ENCODE measurements at places on chromosomes 6 and 20.
A peak's percentile ranks its signal among the peaks of the same experiment; 100 is the strongest.

DNA sequence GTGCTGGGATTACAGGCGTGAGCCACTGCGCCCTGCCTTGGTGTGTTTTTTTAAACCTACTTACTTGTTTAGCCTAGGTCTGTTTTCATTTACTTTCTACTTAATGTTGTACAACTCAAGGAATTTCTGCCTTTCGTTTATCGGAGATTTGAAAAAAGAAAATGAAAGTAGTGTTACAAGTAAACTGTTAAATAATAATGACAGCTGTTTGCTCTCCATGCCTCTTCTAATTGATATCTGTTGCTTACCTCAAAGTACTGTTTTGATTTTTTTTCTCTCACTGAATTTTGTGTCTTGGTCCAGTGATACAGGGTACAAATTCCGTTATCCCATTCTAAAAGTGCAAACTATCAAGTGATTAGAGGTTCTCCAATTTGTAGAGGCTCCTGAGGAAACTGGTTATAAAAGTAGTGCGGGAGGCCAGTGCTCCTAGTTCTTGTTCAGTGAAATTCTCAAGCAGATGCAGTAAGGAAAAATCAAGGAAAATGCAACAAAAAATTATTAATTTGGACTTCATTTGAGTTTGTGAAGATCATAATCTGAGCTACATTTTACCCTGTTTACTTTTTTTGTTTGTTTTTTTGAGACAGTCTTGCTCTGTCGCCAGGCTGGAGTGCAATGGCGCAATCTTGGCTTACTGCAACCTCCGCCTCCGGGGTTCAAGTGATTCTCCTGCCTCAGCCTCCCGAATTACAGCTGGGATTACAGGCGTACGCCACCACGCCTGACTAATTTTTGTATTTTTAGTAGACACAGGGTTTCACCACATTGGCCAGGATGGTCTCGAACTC lies 2.2 kb downstream of the UBR2 start:
- DNase-seq = no peak

DNA sequence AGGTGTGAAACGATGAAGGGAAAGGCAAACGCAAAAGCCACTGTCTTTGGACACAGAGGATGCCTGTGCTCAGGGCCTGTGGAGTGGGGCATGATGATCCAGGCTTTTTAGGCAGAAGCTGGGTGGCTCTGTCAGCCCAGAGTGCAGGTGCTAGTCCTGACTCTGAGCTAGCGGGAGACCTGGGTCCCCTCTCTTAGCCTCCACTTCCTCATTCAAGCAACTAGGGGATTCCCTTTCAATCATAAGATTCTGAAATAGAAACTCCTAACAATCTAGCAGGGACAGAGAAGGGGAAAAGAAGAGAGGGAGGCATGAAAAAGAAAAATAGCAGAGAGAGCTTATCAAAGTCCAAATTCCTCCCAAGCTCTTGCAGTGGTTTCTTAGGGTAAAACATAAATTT lies 7.6 kb upstream of the HIVEP2 start:
- DNase-seq = peak; percentile 39

DNA sequence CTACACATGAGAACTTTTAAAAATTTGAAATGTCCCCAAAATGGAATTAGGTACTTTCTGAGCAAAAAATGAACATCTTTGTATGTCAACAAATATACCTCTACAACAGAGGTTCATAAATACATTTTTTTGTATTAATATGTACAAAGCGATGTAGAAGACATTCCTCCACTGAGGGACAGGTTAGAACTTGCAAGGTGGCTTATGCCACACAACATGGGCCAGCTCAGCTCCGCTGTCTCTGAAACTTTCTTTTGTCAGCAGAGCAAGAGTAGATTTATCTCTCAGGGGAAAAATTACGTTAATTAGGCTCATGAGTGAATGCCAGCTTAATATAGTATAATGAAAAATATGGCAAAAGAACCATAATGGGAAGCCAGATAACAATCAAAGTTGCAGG lies 10.6 kb upstream of the TMEM242 start:
- no peak for DNase-seq

DNA sequence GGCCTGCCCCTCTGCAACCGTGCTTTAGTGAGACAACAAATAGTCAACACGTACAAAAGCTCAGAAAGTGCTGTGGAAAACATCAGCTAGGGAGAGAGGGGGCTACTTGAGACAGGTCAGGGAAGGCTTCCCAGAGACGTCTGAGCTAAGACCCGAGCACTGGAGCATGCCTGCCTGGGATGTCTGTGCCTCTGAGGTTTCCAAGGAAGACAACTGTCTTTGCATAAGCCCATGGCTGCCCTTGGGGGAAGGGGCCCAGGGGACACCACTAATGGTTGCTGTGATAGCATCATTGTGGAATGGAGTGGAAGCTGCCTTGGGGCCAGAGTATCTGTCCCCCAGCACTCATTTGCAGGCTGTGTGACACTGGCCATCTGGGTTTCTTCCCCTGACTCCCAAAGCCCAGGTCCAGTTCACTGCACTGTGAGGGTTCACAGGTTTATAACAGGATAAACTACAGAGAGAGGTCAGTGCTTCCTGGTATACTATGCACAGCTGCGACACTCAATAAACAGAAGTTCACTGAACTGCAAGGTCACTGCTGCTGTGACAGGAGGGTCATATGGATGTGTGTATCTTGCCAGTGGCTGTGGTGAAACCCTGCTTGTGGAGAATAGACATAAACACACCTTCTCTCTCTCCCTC lies 1.5 kb upstream of the ARFGEF2 start:
- DNase-seq = no peak

- DNase-seq = no peak
Measured at GRCh38 chr6:109961611-109962041, 16.5 kb upstream of the GPR6 start.

GRCh38 chr6:136964398-136964797 lies 42.3 kb downstream of the SLC35D3 start:
- DNase-seq = no peak

GRCh38 chr20:43748274-43748673 lies 21.5 kb upstream of the GTSF1L start:
- DNase-seq = no peak

DNA sequence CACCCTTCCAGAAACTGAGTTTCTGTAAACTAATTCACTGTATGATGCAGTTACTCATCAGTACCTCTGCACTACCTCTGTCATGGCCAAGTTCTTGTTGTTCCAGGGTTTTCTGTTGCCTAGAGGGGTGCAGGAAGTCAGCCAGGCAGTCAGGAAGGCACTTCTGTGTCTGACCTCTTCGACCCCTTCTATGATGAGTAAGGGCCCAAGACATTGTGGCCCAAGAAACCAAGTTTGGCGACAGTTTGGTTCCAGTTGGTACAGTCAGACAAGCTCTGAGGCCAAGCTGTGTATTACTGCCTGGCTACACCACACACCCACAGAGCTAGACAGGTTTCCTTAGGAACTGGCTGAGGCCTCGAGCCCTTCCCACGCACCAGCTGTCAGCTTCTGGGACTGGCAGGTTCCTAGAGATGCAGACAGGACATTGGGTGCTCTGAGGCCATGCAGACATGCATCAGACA lies 41.2 kb downstream of the TRAF3IP2 start:
- no peak for DNase-seq

GRCh38 chr6:12009180-12009685 lies 2.9 kb upstream of the HIVEP1 start:
- DNase-seq = no peak

DNA sequence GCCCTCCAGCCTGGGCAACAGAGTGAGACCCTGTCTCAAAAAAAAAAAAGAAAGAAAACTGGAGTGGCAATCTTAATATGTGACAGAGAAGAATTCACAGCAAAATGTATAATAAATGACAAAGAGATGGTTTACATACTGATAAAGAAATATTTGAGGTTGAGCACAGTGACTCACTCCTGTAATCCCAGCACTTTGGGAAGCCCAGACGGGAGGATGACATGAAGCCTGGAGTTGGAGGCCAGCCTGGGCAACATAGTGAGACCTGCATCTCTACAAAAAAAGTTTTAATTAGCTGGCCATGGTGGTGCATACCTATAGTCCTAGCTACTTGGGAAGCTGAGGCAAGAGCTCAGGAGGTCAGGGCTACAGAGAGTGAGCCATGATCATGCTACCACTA lies 12.4 kb upstream of the DEFB118 start:
- DNase-seq = no peak

DNA sequence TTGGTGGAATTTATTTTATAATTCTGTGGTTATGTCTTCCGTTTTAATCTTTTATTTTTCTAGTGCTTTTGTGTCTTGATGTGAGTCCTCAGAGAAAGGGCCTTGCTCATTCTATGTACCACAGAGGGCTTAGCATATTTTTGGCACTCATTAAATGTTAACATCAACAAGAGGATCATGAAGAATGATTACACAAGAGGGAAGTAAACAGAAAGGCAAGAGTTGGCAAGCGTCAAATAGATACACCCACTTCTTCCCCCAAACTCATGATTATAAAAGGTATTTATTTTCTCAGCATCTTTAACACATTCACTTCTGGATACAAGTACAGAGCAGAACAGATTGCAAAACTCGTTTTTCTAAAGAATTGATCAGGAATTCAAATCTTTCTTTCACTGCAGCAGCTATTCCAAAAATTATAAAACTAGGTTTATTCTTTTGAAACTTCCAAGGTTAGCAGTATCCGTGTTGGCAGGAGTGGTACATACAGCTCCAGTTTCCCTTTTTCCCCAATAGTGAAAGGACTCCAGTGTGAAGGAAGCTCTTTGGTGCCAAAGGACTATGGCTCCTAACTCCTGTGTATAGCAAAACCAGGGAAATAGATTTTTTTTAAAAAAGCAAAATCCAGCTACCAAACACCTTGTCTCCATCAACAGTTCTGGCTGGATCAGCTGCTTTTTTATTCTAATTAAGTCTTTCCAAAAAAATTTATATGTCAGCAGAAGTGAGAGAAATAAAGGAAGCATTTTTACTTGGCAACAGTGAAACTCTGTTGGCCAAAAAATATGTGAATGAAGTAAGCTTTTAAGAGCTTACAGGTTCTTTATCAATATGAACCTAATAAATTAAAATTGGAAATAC lies 221.9 kb downstream of the ADGRG6 start:
- DNase-seq = no peak

DNA sequence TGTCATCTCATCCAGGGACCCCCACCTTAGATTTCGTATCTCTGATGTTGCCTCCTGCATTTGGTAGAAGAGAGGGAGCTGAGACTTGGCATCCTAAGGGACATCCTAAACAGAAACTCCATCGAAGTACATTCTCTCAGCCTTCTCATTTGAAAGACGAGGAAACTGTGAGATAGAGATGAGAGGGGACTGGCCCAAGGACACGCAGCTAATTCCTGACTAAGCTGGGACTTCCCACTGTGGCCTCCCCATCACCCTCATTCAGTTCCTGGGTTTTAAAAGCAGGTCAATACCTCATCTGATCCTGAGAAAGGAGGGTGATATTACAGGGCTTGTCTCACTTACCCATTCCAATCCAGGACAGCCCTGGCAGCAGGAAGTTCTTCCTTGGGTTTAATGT lies 855 bp upstream of the WFDC5 start:
- DNase-seq = no peak

DNA sequence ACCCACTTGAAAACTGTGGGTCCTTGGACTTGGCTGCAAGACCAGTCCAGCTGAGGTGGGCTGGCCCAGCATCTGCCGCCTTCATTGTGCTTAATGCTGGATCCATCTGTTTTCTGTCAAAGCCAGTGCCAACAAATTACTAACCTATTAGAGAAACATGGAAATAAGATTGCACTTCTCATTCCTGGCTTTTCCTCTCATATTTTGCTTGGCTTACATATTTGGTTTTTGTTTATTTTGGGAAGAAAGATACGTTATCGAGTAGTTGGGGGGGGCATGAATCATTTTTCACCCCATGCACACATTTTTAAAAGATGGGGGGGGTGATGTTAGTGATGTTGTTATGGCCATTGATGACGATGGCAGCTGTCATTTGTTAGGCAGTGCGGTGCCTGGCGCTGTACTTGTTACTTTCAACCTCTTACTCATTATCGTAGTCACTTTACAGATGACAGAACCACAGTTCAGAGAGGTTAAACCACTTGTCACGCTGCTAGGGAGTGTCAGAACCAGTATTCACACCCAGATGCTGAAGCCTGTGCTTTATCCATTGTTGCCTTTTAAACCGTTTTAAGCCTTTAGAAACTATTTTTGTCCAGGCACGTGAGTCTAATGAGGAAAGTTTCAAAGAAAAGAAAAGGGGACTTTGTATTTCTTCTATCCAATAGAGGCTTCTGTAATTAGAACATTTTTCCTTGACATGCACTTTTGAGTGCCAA lies 180.0 kb downstream of the TMEM242 start:
- DNase-seq = no peak

DNA sequence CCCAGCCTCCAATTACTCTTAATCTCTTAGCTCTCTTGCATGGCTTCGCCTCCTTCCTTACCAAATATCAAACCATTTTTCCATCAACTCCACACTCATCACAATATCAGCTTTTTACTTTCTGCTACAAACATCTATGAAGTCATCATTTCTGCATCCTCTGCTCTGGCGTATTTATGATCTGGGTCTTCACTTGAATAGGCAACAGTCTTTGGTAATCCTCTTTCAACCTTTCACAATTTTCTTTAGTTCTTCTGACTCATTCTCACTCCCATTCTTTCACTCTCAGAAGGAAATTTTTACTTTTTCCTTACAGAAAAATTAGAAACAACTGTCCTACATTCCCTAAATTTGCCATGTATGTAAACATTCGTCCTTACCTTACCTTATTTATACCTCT lies 522.4 kb downstream of the HDGFL1 start:
- DNase-seq = no peak

- no peak for DNase-seq
Measured at GRCh38 chr6:45952168-45952529, 63.5 kb downstream of the CLIC5 start.

- no peak for DNase-seq
Measured at GRCh38 chr6:150325066-150325772, 43.6 kb upstream of the IYD start.

- no peak for DNase-seq
Measured at GRCh38 chr6:28675600-28675999, 149.9 kb downstream of the GPX5 start.
